Suppressor macrophage (primary cell): ENCODE measurements at places on chromosomes 1 and 21.

DNA sequence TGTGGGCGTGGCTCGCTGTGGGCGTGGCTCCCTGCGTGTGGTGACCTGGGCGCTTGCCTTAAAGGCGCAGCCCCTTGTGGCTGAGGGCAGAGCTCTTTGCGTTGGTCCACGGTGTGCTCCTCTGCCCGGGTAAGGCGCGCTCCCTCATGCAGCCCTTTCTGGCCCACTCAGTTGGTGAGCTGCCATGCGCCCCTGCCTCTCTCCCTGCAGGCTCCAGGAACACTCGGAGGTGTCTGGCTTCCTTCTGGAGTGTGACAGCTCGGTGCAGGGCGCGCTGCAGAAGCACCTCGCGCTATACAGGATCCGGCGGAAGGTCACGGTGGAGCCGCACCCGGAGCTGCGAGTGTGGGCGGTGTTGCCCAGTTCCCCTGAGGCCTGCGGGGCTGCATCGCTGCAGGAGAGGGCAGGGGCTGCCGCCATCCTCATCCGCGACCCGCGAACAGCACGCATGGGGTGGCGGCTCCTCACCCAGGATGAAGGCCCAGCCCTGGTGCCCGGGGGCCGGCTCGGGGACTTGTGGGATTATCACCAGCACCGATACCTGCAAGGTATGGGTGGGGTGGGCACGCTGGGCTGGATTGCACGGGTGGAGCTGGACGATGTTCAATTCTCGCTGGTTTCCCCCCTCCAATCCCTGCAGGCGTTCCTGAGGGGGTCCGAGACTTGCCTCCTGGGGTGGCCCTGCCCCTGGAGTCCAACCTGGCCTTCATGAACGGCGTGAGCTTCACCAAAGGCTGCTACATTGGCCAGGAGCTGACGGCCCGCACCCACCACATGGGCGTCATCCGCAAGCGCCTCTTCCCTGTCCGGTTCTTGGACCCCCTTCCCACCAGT is 9.1 kb downstream of the IBA57 start:
- no peak for DNase-seq

DNA sequence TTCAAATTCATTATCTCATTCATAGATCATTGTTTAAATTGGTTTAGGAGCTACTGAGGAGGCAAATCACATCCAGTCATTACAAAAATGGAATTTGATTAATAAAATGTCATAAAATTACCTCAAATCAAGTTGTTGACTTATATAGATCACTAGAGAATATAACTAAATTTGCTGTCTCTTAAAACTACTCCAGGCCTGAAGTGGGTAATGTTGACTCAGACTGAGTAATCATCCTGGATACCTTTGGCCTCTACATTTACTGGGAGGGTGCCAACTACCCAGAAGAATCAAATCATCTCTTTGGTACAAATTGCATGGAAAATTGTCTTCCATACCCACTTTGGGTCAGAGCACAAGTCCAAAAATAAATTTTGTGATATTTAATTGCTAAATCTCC is 191.2 kb upstream of the GREM2 start:
- DNase-seq: no peak

DNA sequence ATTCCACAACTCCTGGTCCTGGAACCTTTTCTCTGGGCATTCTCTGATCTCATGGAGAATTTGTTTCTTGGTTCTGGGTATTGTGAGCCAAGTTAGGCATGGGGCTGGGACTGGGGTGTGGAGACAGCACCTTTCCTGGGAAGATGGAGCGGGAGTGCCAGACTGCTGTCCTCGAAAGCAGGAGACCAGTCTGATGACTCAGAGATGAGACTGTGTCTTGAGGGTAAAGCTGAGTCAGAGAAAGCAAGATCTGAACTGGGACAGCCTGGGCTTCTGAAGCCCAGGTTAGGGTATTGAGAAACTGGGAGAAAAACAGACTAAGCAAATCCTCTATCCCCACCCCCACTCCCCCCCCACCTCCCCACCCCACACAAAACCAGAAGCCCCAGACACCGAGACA is 2.2 kb upstream of the KANK4 start:
- peak; percentile 48 for DNase-seq

- no peak for DNase-seq
Measured at GRCh38 chr1:48676822-48677221, 99.9 kb downstream of the BEND5 start.

- DNase-seq: no peak
Measured at GRCh38 chr1:115220340-115221270, 117.4 kb downstream of the NGF start.

DNA sequence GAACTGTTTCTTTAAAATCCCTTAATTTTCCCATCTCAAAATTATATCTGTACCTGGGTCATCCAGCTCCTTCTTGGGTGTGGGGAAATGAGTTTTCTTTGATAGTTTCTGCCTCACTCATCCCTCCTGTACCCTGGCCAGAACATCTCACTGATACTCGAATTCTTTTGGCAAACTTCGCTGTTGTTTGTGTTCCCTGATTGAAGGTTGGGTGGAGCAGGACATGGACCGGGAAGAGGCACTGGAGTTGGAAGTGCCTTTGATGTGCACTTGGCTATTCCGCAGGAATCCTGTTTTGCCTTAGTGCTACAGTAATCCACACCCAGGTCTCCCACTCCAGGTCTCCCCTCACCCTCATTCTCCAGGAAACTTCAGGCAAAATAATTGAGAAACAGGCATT is 11.2 kb downstream of the MINDY1 start:
- DNase-seq: no peak

GRCh38 chr21:34174470-34174869 is 101.1 kb downstream of the MRPS6 start:
- no peak for DNase-seq

DNA sequence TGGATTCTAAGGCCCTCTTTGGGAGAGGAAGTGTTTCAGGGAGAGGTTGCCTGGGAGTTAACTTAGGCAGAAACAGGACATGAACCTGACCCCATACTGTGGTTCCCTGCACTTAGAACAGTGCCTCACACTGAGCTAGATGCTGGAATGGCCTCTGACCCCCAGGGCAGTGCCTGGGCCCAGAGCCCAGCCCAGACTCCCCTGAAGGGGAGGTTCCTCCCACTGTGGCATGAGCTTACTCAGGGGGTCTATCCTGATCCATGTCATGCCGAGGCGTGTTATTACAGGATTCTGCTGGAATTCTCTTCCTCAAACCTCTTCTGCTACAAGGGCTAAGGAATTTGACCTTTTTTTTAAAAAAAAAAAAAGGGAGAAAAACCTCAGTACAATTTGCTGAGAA is 72.2 kb downstream of the MRPL37 start:
- no peak for DNase-seq

- peak; percentile 6 for DNase-seq
Measured at GRCh38 chr1:5660141-5660935, 331.9 kb downstream of the NPHP4 start.

GRCh38 chr21:45073301-45074047 is 906 bp upstream of the ADARB1 start:
- DNase-seq: no peak

DNA sequence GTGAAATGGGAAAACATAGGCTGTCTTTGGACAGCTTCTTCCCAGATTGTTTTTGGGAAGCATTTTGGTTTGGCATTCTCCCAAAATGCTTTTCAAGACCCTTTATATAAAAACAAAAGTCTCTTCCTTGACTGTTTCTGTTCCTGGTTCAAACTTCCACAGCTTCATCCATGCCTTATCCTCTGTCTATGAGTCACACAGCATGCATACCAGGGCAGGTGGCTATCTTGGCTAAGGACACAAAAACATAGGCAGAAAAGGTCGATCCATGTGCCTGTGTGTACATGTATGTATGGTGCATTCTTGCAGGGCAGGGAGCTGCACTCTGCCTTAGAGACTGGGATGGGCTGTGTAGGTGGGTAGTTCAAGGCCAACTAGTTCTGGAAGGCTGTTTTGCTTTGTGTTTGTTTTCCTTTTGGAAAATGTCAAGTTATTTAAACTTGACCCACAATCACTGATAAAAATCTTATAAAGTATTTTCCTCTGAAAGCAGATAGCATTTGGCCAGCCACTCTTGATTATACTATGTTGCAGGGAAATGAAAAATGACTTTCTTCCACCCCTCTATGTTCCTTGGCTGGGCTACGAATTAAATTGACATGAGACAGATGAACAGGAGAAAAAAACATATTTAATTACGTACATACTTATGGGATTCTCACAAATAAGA is 437.0 kb downstream of the SIPA1L2 start:
- DNase-seq: no peak

DNA sequence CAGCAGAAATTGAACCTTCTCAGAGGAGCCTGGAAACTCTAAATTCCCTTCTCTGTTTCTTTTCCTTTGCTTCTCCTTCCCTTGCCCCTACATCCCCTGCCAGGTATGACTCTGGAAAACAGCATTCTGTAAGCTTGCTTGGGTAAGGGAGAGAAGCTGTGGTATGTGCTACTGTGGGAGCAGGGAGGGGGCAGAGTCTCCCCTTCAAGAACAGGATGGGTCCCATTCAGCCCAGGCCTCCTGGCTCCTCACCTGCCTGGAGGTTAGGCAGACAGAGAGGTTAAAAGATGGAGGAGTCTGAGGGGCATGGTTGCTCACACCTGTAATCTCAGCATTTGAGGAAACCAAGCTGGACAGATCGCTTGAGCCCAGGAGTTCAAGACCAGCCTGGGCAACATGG is 40.6 kb upstream of the UBE2U start:
- no peak for DNase-seq

DNA sequence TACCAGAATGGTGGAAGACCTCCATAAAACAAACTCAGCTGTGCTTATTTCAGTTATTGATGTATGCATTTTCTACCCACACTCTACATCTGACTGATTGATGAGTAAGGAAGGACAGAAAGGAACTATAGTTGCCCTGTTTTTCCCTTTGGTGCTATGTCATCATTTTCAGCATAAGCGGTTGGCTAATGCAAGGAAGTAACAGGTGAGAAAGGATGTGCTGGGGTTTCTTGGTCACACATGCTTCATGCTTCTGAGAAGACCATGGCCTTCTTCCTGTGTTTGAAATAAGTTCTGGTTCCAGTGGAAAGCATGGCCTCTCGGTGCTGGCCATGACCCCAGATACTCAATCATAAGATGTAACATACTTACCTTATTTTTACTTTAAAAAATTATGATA is 541.2 kb downstream of the PTPRU start:
- DNase-seq: no peak

- DNase-seq: no peak
Measured at GRCh38 chr1:244393604-244394176, 58.0 kb downstream of the ADSS2 start.

DNA sequence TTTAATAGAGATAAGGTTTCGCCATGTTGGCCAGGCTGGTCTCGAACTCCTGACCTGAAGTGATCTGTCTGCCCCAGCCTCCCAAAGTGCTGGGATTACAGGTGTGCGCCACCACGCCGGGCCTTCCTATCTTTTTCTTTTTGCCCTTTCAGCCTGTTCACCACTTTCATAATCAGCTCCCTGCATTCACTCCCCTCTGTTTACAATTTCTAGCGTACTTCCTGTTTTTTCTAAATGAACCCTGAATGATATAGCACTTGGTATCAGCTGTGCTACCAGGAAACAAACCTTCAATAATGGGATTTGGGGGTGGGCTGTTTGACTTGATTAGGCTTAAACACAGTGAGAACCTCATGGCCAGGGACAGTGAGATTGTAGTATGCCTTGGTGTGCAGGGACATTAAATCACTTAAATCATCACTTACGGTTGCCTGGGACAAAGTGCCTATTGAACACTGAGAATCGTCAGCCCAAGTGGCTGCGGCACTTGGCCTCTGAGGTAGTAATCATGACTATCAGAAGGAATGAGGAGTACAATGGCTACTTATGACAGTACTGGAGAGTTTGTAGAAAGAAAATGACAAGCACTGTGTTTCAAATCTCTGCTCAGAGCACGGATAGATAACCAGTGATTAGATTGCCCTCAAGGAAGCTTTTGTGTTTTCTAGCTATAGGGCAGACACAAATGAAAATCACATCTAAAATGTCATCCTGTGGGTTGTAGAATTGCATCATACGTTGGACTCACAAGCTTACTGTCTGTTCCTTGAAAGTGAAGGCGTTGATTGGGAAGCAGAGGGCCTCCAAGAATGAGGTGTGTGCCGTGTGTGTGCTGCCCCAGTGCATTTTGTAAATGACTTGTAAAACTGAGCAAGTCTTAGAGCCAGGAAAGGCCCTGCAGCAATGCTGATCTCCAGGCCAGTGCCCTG is 661.8 kb downstream of the MATN1 start:
- peak; percentile 60 for DNase-seq

- peak; percentile 47 for DNase-seq
Measured at GRCh38 chr1:148362216-148362611, 120.9 kb downstream of the PPIAL4G start.

- DNase-seq: no peak
Measured at GRCh38 chr1:199002661-199003060, 363.8 kb downstream of the PTPRC start.

- DNase-seq: no peak
Measured at GRCh38 chr1:248825573-248825908, 174 bp downstream of the SH3BP5L start.

DNA sequence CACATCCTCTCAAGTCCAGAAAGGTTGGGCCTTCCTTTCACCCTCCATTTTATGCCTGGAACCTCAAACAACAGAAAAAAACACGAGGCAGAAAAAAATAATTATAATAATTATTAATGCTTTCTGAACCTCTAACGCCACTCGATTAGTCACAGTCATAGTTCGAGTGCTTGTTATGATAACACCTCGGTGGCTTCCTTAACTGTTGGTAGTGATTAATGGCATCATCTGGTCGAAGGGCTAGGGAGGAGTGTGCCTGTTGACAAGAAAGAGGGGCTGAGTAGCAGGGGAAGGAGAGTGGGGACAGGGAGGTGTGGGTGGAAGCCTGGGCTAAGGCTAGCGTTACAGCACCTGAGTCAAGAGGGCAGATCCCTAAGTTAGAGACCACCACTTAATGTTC is 21.3 kb upstream of the IL10 start:
- DNase-seq: no peak

GRCh38 chr1:106880226-106880625 is 176.2 kb upstream of the PRMT6 start:
- DNase-seq: no peak

DNA sequence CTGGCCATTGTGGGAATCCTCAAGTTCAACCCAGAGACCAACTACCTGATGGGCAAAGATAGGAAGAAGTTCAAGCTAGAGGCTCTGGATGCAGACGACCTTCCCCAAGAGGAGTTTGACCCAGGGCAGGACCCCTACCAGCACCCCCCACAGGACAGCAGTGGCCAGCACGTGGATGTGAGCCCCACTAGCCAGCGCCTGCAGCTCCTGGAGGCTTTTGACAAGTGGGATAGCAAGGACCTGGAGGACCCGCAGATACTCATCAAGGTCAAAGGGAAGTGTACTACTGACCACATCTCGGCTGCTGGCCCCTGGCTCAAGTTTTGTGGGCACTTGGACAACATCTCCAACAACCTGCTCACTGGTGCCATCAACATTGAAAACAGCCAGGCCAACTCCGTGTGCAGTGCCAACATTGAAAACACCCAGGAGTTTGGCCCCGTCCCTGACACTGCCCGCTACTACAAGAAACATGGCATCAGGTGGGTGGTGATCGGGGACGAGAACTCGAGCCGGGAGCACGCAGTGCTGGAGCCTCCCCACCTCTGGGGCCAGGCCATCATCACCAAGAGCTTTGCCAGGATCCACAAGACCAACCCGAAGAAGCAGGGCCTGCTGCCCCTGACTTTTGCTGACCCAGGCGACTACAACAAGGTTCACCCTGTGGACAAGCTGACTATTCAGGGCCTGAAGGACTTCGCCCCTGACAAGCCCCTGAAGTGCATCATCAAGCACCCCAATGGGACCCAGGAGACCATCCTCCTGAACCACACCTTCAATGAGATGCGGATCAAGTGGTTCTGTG is 30.6 kb upstream of the GPR137B start:
- no peak for DNase-seq
